Activated CD4-positive, CD25-positive, alpha-beta regulatory T cell (primary cell): ENCODE measurements at places on chromosomes 3 and 15.

GRCh38 chr3:53671192-53671960, 174.8 kb downstream of the CHDH start:
- DNase-seq: no peak

DNA sequence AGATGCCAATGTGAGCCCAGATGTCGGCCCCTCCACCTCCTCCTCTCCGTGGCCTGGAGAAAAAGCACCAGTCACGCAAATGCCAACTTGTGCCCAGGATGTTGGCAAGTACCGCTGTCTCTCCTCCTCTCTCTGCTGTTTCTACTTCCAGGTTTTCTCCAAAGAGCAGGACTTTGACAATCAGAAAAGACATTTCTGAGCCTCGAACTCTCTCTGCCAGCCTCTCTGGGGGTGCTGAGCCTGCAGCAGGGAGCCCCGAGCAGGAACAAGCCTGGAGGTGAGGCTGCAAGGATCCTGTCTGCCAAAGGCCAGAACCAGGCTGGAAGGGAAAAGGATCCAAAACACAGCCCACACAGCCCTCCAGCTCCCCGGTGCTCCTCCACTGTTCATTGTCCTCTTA, 89.7 kb downstream of the SEC22A start:
- no peak for DNase-seq

DNA sequence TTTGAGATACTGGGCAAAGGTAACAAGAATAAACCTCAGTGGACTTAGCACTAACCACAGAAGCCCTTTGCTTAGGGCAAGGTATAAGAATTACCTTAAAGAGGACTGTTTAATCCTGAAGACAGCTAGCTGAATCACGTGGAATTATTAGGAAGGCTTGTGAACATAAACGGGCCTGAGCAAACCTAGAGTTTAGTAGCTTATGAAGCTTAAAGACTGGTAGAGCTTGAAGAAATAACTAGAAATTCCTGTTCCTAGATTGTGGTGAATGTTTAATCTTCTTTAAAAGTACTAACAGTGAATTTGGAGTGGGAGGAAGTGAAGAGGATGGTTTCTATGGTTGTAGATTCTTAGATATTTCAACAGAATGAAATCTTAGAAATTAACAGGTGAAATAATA, 428.9 kb upstream of the THRB start:
- DNase-seq: no peak

DNA sequence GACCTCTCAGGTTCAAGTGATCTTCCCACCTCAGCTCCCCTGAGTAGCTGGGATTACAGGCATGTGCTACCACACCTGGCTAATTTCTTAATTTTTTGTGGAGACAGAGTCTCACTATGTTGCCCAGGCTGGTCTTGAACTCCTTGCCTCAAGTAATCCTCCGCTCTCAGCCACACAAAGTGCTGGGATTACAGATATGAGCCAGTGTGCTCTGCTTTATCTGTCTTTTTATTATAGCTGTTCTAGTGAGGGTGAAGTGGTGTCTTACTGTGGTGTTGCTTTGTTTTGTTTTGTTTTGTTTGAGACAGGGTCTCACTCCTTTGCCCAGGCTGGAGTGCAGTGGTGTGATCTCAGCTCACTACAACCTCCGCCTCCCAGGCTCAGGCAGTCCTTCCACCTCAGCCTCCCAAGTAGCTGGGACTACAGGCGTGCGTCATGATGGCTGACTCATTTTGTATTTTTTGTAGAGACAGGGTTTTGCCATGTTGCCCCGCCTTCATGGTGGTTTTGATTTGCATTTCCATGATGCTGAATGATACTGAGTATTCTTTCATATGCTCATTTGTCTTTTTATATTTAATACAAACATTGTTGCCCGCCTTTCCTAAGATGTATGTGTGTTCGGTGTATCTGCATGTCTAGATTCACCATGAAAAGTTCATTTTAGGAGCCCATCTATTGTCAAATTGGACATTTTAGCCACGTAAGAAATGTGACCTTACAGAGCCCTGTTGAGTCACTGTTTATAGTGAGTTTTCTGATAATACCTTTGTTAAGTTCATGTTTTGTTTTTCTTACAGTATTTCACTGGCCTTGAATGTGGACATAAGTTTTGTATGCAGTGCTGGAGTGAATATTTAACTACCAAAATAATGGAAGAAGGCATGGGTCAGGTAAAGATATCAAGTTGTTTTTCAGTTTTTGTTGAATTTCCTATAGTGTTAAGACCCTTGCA, 80.6 kb downstream of the ARIH1 start:
- DNase-seq: no peak

DNA sequence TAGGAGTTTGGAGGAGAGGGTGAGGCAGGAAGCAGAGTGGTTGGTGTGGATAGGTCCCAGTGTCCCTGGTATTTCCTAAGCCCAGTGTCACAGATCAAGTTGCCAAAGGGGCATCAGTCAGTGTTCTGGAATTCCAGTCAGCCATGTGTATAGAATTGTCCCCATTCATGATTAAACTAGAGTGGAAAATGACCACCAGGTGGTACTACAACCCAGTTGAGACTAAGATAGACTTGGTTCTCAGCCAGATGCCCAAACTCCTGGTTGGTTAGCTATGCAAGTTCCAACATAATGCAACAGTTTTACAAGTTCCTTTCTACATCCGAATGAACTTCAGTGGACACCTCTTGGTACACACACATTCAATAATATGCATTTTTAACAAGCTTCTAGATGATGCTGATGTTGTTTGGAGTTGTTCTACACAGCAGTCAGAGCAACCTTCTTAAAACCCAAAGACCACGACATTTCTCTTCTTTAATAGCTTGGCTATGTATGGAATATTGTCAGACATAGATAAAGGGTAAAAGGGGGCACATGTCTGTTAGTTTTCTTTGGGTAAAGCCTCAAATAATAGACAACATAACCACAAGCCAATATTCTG, 8.4 kb upstream of the ATR start:
- DNase-seq: no peak

- DNase-seq: no peak
Measured at GRCh38 chr3:185977679-185978040, 39.8 kb upstream of the TRA2B start.

- DNase-seq: no peak
Measured at GRCh38 chr15:48866141-48866563, 11.8 kb upstream of the EID1 start.

GRCh38 chr3:123723070-123723469, 138.2 kb upstream of the HACD2 start:
- DNase-seq: no peak

GRCh38 chr3:59939826-59940426, 890.1 kb upstream of the CFAP20DC start:
- no peak for DNase-seq

DNA sequence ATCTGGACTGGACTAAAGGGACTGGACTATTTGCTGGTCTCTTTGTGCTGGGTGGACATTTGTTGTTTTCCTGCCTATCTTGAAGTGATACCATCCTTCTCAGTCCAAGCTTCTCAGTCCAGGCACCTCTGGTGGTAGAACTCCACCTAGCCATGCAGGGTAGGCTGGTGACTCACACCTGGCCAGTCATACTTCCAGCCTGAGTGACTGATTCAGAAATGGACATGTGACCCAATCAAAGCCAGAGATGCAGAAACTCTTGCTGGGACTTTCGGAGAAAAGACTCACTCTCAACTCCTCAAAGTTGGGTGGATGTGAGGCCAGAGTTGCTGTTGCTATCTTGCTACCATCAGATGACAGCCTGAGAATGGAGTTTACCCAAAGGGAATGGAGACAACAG, 5.6 kb upstream of the ASB14 start:
- DNase-seq: no peak
